ENCODE measurements at places on chromosomes 3 and 15.

- DNase-seq: no peak
Measured at GRCh38 chr3:69276884-69277283, 109.0 kb downstream of the FRMD4B start.

DNA sequence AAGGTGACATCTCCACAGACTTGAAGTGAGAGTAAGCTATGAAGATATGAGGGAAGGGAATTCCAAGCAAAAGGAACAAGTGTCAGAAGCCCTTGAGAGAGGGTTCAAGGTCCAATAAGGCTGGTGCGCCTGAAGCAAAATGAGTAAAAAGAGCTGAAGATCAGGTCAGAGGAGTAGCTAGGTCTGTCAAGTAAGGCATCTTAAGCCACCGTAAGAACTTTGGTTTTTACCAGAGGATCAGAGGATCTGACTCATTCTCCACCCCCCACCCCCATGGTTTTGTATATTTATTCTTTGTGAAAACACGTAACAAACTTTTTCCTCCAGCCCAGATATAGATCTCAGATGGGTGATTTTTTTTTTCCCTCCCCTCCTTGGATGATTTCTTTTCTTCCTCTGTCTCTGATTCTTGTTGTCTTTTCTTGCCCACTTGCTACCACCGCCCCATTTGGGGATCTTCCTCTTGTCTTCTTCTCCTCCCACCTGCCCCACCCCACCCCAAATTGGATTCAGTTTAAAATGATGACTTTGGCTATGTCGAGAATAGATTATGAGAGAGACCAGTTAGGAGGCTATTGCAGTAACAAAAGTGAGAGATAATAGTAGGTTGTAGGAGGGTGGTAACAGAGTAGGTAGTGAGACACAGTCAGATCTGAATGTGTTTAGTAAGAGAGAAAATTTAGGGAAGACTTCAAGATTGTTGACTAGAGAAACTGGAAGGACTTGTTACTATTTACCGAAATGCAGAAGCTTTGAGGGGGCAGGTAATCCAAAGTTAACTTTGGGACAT is 6.1 kb downstream of the TRMT10C start:
- no peak for DNase-seq

GRCh38 chr3:72633121-72633520 is 215.1 kb downstream of the SHQ1 start:
- no peak for DNase-seq

- DNase-seq: no peak
Measured at GRCh38 chr3:22089284-22089683, 338.3 kb upstream of the ZNF385D start.

DNA sequence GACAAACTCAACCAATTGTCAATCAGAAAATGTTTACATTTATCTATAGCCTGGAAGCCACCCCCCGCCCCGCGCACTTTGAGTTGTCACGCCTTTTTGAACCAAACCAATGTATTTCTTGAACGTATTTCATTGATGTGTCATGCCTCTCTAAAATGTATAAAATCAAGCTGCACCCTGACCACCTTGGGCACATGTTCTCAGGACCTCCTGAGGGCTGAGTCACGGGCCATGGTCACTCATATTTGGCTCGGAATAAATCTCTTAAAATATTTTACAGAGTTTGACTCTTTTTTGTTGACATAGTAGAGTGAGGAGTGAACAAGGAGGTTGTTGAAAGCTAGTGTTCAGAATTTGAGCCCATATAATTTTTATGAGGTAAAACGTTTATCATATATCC is 6.5 kb downstream of the MCTP2 start:
- no peak for DNase-seq

DNA sequence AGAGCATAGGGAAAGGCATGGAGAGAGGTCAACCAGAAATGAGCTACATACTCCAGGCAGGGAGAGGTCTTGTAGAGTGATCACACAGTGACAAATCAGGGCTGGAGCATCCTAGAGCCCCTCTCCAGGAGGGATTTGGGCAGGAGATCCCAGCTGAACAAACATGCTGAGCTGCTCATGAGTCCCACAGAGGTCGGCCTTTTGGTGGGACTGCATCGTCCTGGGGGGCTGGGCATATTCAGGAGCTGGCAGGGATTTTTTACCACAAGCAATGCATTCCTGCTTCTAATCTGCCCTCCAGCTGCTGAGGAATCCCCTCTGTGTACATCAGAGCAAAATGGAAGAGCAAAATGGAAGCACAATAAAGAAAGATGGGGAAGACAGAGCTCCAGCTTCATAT is 94.9 kb downstream of the NTRK3 start:
- no peak for DNase-seq

GRCh38 chr3:160210341-160210740 is 14.9 kb upstream of the C3orf80 start:
- no peak for DNase-seq

GRCh38 chr3:31505371-31506048 is 27.2 kb upstream of the STT3B start:
- no peak for DNase-seq

- no peak for DNase-seq
Measured at GRCh38 chr15:42696626-42697025, 40.3 kb downstream of the CDAN1 start.

GRCh38 chr3:148089171-148089570 is 608.5 kb upstream of the AGTR1 start:
- DNase-seq: no peak

GRCh38 chr3:63135367-63135766 is 142.7 kb upstream of the SYNPR start:
- DNase-seq: no peak

- no peak for DNase-seq
Measured at GRCh38 chr3:36600404-36600803, 163.9 kb downstream of the DCLK3 start.

DNA sequence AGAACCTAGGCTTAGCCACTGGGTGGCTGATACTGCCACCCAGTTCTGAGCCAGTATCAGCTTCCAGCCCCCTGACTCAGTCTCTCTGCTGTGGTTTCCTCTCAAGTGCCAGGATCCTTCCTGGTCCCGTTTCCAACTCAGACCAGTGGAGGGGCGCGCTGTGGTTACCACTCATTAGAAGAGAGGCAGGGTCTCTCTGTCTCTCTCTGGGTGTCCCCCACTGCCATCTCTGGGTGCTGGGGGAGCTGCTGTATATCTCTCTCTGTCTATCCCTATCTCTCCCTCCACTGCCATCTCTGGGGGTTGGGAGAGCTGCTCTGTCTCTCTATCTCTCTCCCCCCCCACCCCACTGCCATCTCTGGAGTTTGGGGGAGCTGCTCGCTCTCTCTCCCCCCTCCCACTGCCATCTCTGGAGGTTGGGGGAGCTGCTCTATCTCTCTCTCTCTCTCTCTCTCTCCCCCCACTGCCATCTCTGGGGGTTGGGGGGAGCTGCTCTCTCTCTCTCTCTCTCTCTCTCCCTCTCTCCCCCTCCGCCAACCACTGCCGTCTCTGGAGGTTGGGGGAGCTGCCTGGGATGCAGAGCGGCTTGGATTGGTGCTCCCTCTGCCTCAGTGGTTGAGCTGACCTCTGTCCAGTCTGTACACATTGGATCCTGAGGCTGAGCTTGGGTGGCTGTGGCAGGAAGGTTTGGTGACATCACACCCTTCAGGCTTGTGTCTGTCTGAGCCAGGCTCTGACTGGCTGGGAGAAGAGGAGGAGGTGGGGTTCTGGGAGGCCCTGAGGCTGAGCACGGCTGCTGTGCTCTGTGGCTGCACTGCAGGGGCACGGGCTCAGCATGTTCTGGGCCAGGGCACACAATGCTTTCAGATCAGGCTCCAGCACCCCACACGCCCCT is 98.9 kb downstream of the APBA2 start:
- DNase-seq: no peak

DNA sequence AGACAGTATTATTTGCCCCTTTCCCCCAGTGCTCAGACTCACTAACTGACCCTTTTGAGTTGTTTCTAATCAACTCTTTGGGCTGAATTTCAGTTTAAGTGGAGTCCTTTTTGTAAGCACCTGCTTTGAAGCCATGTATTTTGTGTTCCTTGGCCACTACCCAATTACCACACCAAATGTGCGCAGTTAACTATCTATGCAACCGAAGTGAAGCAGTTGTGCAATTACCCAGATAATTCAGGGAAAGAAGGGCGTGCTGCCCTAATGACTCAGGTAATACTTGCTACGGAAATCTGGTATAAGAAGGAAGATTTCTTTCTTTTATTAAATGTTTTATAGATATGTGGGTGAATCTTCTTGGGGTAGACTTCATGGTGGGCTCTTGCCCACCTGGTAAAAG is 371.9 kb upstream of the TBL1XR1 start:
- no peak for DNase-seq

GRCh38 chr15:36601497-36601932 is 22.1 kb downstream of the CDIN1 start:
- DNase-seq: no peak

- no peak for DNase-seq
Measured at GRCh38 chr3:141000027-141000663, 51.0 kb upstream of the SPSB4 start.

DNA sequence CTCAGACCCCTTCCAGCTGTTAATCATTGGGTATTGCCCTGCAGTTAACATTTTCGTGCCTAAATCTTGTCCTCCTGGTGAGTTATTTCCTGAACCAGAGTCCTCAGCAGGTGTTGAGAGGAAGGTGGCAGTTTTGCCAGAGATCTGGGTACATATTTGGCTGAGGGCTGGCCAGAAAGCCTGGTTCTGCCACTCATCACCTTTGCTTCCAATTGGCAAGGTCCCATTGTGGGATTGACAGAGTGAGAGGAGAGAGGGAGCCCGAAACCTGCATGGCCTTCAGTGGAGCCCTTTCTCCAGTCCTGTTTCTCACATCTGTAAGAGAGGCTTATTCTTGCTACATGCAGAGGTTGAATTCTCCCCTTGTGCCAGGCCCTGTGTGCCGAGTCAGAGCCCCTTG is 8.9 kb upstream of the TKT start:
- DNase-seq: no peak

DNA sequence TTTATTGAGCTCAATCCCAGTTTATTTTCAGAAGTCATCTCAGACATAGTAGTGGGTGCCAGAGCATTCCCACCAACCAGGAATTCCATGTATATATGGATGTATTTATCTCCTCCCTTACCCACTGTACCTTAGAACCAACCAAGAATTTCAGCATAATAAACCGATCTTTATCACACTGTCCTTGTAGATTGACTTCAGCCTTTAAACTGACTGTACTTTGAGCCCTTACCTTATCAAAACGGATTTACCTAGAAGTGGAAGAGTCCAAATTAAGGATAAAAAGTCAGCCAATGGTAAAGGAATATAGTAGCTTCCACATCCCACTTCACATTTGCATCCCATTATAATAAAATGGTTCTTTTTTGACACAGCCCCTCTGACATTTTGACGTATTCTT is 37.9 kb downstream of the GATM start:
- DNase-seq: no peak

DNA sequence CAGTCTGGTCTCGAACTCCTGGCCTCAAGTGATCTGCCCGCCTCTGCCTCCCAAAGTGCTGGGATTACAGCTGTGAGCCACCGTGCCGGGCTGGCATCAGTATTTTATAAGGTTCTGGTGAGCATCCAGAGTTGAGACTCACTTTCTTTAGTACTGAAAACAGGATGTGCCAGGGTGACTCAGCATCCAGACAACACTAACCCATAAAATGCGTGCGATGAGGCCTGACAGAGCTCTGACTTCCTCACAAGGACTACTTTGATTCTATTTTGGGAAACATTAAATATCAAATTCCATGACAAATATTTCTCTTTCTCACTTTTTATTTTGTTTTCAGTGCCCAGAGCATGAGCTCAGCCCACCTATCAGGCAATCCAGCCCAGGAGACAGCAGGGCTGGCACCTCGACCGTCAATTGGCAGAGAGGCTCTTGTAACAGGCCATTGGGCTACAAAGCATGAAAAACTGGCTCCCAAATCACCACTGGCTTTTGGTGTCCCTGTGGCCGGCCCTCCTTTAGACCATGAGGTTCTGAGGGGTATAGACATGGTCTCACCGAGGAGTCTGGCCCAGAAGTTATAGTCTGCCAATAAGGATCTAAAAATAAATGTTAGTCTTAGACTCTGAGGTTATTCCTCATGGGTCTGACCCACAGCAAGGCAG is 75.0 kb downstream of the FEM1B start:
- DNase-seq: no peak

GRCh38 chr15:57654153-57654852 is 52.2 kb upstream of the POLR2M start:
- no peak for DNase-seq

DNA sequence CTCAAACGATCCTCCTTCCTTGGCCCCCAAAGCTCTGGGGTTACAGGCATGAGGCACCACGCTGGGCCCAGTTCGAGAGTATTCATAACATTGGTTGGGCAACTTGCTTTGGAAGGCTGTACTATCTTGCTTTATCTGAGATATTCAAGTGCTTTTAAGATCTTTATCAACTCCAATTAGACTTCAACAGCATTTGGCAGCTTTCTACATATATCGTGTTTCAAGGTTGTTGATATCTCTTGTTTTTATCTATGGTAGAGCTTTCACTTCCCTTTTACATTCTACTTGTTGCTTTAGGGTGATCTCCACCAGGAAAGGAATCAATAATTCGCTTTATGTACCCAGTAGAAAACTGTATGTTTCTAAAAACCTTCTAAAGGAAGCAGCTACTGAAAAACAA is 395.3 kb downstream of the IL5RA start:
- no peak for DNase-seq

- no peak for DNase-seq
Measured at GRCh38 chr3:71066356-71066755, 517.2 kb downstream of the FOXP1 start.

DNA sequence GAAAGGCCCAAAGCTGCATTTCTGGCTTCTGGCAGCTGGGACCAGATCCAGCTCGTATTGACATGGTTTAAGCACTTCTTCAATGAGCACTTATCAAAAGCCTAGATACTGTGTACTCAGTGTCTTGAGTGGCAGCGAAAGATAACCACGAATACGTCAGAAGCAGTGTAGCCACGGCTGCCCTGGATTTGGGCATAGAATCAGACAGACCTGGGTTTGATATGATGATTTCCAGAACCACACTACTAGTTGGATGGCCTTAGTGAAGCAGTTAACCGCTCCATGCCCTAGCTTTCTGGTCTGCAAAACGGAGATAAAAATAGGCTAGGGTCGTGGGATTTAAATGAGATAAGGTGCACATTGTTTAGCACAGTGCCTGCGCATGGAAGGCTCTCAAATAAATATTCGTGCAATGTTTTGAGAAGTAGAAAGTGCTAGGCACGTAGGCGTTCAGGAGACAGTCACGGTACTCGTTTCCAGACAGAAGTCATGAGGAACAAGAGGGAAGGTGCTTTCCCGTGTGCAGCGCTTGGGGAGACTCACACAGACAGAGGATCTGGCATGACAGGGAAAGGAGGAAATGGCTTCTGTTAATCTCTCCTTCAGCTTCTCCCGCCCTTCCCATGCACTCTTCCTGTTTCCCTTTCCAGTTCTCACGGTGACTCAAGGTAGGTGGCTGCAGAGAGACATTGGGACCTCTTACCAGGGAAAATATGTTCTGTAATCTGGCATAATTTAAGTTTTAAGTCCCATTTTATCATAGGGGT is 70.3 kb downstream of the CCNL1 start:
- peak; percentile 4 for DNase-seq

- no peak for DNase-seq
Measured at GRCh38 chr3:4751029-4751501, 228.2 kb upstream of the BHLHE40 start.

DNA sequence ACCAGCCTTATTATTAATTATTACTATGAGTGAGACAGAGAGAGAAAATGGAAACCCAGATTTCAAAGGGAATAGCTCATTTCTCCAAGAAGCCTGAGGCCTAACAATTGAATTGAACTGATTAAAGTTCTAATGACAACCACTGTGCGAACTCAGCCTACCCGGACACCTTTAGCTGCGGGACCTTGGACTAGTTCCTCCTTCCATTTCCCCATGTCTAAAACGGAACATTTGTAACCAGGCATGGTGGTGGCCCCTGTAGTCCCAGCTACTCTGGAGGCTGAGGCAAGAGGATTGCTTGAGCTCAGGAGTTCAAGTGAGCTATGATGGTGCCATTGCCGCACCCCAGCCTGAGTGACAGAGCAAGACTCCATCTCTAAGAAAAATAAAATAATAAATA is 16.4 kb upstream of the RTP2 start:
- DNase-seq: no peak

All from activated T-helper 1 cell treated with anti-CD3 and anti-CD28 coated beads, Interleukin-2, amount 50 U/mL, for 16 hours (primary cell).